ENCODE measurements at places on chromosomes 4 and X.

GRCh38 chr4:20172070-20172760 is 79.5 kb upstream of the SLIT2 start:
- no peak for DNase-seq

DNA sequence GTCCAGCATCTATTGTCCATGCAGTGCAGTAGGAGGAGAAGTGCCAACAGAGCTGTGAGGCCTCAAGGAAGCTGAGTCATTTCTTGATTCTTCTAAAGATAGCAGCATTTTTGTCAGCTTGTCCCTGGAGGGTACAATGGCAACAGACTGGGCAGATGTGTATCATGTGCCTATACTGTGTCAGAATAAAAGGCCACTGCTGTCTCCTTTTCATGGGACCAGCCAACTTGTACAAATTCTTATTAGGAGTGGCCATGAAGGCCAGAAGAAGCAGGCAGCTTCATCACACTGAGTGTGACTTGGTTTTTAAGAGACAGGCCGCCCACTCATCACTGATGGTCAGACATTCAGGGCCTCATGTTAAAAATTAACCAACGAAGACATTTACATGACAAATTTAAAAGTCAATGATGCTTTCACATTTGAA is 185.0 kb upstream of the FAM241A start:
- DNase-seq, result no peak

- DNase-seq, result no peak
These were observed 298.1 kb downstream of the PDGFC start for GRCh38 chr4:156673483-156673882.

DNA sequence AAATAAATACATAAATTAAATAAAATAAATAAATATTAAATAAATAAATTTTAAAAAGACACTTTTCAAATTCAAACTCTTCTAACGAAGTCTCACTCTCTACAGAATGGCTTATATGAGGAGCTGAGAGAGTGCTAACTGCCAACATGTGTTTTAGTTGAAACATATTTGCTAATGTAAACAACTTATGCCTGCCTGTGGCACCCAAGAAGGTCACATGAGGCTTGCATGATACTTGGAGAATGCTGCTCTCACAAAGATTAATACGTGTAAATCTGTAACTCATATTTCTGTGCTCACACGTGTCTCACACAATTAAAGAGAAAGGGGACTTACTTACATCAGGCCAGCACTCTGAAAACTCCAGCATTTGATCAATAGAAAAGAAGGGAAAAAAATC is 43.2 kb upstream of the PITX2 start:
- DNase-seq, result no peak

DNA sequence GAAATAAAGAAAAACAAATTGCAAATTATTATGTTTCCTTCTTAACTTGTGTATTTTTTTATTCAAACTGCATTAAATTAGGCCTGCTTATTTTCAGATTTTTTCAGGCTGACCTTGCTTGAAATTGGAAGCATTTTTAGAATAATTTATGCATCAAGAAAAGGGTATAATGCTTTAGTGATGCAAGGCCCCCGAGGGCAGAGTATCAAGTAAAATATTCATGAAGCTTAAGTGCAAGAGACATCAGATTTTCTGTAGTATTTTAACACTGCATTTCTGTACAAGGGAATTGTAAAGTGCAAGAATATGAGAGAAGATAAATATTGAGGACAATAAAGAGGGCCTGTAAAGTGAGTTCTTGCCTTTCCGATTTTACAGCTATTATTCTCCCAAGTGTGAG is 485.8 kb upstream of the ATOH1 start:
- DNase-seq, result no peak

DNA sequence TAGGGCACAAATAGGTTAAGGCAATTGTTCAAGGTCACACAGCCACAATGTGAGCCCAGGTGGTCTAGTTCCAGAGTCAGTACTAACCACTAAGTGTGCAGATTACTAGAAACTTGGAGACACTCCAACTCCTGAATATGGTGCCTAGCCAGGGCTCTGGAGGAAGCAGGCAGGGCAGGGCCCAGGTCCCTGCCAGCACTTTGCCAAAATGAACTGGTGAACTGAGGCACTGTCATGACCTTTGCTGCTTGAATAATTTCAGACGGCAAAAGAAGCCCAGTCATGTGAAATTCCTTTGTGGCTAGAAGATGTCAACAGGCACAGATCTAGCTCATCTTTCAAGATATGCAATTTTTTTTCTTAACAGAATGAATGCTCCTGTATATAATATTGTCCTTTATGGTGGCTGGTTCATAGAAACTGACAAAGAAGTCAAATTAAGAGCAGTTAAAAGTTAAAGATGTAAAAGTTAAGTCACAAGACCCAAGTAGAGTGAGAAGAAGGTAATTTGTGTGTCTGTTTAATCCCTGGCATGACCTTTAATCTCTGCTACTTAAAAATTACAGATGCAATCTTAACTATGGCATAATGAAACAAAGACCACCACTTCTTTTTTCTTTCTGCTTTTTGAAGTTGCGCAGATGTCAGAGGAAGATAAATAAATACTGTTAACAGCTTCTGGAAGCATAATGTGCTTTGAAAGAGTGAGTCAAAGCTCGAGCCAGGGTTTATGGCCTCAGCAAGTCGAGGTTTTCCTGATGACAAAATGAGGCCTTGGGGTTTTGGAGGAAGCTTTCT is 54.1 kb downstream of the SHROOM3 start:
- no peak for DNase-seq

All from SHP77 (cell line).